ENCODE measurements at places on chromosomes 1 and 21. TPM values are rescaled to one million over a fixed set of nuclear protein-coding genes. Genes with fewer than 3 reads are reported as not detected.

DNA sequence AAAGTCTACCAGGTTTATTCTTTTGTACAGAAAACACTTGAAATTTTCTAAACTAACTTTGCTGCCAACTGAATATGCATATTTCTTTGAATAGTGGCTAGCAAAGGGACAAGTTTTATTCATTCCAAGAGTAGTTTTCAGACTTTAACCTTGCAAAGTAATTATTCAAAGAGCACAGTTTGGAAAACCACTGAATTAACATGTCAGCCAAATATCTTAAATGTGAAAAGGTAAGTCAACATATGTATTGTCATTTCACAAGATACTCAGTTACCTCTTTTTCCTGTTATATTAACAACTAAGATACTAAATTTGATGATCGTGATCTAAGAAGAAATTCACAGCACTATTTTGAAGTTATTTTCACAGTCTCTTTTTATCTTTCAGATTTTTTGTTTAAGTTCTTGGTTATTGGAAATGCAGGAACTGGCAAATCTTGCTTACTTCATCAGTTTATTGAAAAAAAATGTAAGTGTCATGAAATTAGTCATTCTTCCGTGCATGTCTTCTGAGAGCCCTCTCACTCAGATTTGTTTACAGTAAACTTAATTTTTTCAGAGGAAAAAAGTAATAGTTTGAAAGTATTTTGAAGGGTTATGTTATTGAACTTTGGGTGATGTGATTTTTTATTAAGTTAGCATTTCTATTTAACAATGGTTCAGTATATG is 15.3 kb downstream of the RAB4A start:
- peaks cover 5% of the 10 kb centered on the region for H3K36me3 ChIP-seq
- H3K4me3 ChIP-seq = no peak overlapping the region
- H3K27ac ChIP-seq = peak overlapping the region; percentile 45
- no peaks in the 10 kb centered on the region for H3K27me3 ChIP-seq
- no peak for DNase-seq
- peaks cover 19% of the 10 kb centered on the region for H3K4me1 ChIP-seq

Gene ANGPTL7
- polyA plus RNA-seq = not detected

DNA sequence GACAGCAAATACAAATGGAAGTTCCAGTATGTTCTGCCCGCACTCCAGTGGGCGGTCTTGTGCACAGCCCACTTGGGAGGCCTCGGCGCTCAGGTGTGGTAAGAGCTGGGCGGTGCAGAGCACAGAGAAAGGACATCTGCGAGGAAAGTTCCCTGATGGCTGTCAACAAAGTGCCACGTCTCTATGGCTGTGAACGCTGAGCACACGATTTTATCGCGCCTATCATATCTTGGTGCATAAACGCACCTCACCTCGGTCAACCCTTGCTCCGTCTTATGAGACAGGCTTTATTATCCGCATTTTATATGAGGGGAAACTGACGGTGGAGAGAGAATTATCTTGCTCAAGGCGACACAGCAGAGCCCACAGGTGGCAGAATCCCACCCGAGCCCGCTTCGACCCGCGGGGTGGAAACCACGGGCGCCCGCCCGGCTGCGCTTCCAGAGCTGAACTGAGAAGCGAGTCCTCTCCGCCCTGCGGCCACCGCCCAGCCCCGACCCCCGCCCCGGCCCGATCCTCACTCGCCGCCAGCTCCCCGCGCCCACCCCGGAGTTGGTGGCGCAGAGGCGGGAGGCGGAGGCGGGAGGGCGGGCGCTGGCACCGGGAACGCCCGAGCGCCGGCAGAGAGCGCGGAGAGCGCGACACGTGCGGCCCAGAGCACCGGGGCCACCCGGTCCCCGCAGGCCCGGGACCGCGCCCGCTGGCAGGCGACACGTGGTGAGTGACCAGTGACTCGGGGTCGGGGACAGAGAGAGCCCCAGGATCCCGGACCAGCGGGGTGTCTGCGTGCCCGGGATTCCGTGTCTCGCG is at the start of gene IL12RB2:
Gene IL12RB2 (plus strand): TSS at position 623 of the 810 bp plus-strand sequence. CDS start 12,496 bp downstream, outside the sequence.
- H3K4me3 ChIP-seq = peak within 1 kb of the TSS; percentile 39
- H3K27me3 ChIP-seq = no peaks in the 10 kb centered on the region
- no peaks in the 10 kb centered on the region for H3K4me1 ChIP-seq
- DNase-seq = no peak
- no peaks in the 10 kb centered on the region for H3K36me3 ChIP-seq

DNA sequence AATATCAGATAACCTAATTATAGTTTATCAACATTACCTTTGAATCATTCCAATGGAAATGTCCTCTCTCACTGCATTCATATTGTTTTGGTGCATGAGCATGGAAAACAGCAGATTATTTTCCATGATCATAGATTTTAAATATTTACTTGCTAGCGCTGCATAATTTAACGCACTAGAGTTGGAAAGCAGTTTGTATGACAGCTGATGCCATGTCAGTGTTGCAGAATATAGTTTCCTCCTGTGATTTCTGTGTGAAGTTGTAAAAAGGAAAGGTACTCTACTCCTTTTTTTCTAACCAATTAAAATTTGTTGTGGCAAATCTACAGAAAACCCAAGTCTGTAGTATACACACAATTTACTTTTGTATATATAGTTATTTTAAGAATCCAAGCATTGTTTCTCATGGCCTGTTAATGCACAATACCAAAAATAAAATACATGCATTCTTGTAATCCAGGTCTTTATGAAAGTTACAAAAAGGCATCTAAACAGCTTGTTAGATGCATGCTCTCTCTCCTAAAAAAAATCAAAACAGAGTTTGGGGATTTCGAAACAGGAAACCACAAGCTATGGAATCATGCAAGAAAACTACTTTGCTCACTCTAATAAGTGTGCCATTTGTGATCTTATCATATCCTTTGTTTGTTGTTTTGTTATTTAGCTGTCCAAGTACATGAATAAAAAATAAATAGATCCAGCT is 1.9 kb upstream of the ATG4C start:
- no peak for DNase-seq
- H3K27me3 ChIP-seq = no peaks in the 10 kb centered on the region
- no peaks in the 10 kb centered on the region for H3K36me3 ChIP-seq

Gene RGS8
- polyA plus RNA-seq = not detected

All from keratinocyte (primary cell).